ENCODE measurements at places on chromosomes 2 and 18. TPM values are rescaled to one million over a fixed set of nuclear protein-coding genes. Genes with fewer than 3 reads are reported as not detected.

DNA sequence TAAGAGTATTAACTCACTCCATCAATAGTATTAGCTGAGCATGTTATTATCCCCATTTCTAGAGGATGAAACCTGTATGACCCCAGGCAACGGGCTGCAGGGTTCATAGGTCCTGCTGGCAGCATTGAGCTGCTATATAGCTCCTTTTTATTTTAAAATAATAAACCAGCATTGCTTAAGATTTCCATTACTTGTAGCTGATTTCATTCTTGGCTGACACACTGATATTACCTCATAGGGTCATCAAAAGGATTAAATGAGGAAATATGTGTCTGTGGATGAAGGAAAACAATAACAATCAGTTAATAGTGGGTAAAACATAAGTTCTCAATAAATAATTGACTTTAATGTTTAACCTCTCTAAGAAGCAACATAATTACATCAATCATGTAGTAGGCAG is 48.3 kb upstream of the NRP2 start:
- DNase-seq, result no peak

- peak; percentile 73 for DNase-seq
Observed at GRCh38 chr18:49898421-49898820, 85.1 kb upstream of the ACAA2 start.

GRCh38 chr2:46167406-46167805 is 129.8 kb upstream of the EPAS1 start:
- no peak for DNase-seq

SMAD7 gene
- polyA plus RNA-seq, result 6.6 TPM

CRYGA gene
- not detected for polyA plus RNA-seq
